ENCODE measurements at places on chromosomes 4 and X. TPM values are rescaled to one million over a fixed set of nuclear protein-coding genes. Genes with fewer than 3 reads are reported as not detected.

CYBB gene
- total RNA-seq = 3.2 TPM

GPRASP1 gene
- total RNA-seq = 2.5 TPM

ARAP2 gene
- total RNA-seq = 13.4 TPM

PRDM8 gene
- total RNA-seq = 1.00 TPM

DNA sequence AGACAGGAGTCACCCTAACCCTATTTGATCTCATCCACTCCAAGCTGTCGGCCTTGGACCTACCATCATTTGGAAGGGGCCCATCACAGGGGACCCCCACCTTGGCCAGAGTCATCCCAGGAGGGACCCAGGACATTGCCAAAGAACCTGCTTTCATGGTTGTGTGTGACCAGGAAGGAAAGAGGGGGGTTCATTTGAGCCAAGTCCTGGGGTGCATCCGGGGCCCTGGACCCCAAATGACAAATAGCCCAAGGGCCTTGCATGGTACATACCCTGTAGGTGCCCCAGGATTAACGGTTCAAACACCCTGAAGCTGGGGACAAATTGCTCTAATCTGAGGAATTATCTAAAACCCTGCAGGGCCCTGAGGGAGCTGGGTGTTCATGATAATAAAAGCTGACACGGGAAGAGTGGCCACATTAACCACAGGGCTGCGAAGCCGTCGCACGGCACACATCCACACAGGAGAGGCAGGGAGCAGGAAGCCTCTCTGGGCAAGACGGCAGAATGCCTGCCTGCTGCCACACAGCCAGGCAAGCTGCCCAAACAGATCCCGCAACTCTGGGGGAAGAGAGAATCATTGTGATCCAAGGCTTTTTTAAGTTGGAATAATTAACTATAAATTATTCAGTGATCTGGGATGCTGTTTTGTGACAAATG, 28.2 kb upstream of the PPP2R2C start:
- no peaks in the 10 kb centered on the region for H3K36me3 ChIP-seq
- H3K27me3 ChIP-seq = no peaks in the 10 kb centered on the region
- no peak overlapping the region for H3K4me3 ChIP-seq
- H3K27ac ChIP-seq = no peak overlapping the region
- no peaks in the 10 kb centered on the region for H3K4me1 ChIP-seq
- no peak for DNase-seq

DNA sequence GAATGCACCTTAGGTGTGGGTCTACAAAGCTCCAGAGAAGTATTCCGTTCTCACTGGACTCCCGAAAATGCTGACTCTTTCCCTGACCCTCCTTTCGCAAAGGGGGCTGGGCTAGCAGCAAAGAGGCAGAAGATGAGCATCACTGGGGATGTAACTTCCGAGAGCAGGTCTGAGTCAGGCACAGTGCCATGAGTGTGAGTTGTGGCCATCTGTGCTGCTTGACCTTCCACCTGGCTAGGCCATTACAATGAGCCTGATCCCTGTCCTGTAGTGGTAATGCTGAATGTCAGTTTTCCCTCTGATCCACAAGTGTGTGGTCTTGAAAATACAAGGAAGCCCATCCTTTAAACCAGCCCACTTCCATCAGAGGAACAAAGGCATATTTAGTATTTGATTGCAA, 479.4 kb downstream of the AFF2 start:
- DNase-seq = no peak
- H3K27ac ChIP-seq = no peak overlapping the region
- H3K4me1 ChIP-seq = no peaks in the 10 kb centered on the region
- no peak overlapping the region for H3K4me3 ChIP-seq
- peaks cover 2% of the 10 kb centered on the region for H3K27me3 ChIP-seq
- H3K36me3 ChIP-seq = no peaks in the 10 kb centered on the region

DNA sequence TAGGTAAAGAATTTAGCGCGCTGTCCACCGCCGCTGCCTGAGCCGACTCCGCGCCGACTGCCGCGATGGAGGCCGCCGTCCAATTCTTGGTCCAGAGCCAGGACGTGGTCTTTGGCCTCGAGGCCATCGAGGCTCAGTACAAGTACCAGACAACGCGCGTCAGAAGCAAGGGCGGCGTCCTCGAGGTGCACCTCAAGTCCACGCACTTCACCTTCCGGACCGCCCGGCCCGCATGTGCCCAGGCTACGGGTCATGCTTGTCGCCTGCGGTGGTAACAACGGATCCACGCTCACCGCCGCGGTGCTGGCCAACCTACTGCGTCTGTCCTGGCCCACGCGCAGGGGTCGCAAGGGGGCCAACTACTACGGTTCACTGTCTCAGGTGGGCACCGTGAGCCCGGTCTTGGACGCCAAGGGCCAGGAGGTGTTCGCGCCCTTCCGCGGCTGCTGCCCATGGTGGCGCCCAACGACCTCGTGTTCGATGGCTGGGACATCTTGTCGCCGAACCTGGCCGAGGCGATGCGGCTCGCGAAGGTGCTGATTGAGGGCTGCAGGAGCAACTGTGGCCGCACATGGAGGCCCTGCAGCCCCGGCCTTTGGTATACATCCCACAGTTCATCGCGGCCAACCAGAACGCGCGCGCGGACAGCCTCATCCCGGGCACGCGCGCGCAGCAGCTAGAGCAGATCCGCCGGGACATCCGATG, 128.0 kb downstream of the ANAPC4 start:
- no peak overlapping the region for H3K27ac ChIP-seq
- H3K27me3 ChIP-seq = no peaks in the 10 kb centered on the region
- H3K4me3 ChIP-seq = no peak overlapping the region
- no peaks in the 10 kb centered on the region for H3K4me1 ChIP-seq

DNA sequence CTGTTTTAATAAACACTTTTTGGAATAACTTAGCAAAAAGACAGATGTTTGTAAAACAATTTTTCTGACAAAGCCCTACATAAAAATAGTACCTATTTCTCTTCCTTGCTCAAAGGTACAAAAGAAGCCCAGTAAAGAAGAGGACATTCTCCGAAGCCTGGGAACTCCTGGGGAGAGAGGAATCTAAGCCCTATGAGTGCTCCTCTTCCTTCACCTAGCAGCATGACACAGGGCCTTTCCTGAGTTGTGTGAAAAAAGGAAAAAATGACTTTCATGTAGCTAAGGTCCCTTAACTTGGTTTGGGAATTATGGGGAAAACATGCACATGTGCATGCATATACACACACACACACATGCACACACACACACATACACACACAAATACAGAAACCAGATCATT, 586.9 kb downstream of the TMA16 start:
- DNase-seq = no peak
- H3K27ac ChIP-seq = no peak overlapping the region
- H3K36me3 ChIP-seq = no peaks in the 10 kb centered on the region
- H3K27me3 ChIP-seq = no peaks in the 10 kb centered on the region

GRCh38 chr4:85399270-85399669, 75.7 kb upstream of the ARHGAP24 start:
- H3K27ac ChIP-seq = no peak overlapping the region
- no peaks in the 10 kb centered on the region for H3K4me1 ChIP-seq
- no peak overlapping the region for H3K4me3 ChIP-seq

GRCh38 chrX:112391313-112391712, 288.4 kb downstream of the LHFPL1 start:
- DNase-seq = no peak
- H3K27ac ChIP-seq = no peak overlapping the region
- H3K27me3 ChIP-seq = no peaks in the 10 kb centered on the region
- H3K4me1 ChIP-seq = no peaks in the 10 kb centered on the region

DNA sequence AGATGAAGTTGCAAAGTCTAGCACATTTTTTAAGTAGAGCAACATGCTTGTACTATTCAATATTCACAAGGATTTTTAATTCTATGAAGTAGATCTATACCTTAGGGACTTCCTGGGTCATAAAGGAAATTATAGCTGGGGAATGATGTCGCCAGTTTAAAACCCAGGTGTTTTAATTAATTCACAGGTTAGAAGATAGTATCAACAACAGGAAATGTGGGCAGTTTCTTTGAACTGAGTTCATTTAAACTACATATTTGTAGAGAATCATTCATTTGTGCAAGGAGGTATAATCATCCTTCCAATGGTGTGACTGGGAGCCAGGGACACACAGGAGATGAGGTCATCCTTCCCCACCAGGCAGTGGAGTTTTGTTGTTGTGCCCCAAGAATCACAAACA, 181.3 kb upstream of the KLF3 start:
- H3K27me3 ChIP-seq = no peaks in the 10 kb centered on the region
- H3K27ac ChIP-seq = no peak overlapping the region
- H3K4me1 ChIP-seq = no peaks in the 10 kb centered on the region
- no peaks in the 10 kb centered on the region for H3K36me3 ChIP-seq
- no peak for DNase-seq
